Activated T-cell treated with anti-CD3 and anti-CD28 coated beads for 48 hours (primary cell): ENCODE measurements at places on chromosomes 7 and 10.

- peak; percentile 49 for DNase-seq
Measured at GRCh38 chr7:2529161-2530070, 9.8 kb downstream of the LFNG start.

GRCh38 chr7:39353615-39354376 lies 212.4 kb upstream of the YAE1 start:
- no peak for DNase-seq

DNA sequence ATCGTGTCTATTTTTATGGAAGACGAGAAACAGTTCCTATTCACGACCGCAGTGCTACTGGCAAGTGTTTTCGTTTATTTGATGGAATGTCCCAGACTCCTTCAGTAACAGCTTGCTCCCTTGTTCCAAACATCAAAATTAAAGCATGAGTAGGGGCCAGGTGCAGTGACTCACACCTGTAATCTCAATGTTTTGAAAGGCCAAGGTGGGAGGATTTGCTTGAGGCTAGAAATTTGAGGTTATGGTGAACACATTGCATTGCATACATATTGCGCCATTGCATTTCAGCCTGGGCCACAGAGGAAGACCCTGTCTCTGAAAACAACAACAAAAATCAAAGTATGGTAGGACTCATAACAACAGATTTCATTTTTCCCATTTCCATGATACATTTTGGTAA lies 22.8 kb downstream of the PTTG1IP2 start:
- DNase-seq: no peak

GRCh38 chr10:113651898-113652297 lies 11.9 kb downstream of the NRAP start:
- no peak for DNase-seq

DNA sequence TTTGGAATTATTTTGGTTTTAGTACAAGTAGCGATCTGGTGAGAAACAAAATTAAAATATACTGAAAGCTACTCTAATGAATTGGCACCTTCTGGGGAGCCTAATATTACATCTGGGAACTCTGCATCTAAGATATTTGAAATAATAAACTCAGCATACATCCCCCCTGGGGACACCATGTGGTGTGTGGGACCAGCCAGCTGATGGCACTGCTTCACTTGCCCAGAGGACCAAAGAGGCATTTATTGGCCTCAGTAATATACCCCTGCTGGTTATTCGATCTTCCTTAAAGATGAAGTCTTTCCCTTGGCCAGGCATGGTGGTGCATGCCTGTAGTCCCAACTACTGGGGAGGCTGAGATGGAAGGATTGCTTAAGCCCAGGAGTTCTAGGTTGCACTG lies 195.1 kb upstream of the AUTS2 start:
- DNase-seq: no peak

DNA sequence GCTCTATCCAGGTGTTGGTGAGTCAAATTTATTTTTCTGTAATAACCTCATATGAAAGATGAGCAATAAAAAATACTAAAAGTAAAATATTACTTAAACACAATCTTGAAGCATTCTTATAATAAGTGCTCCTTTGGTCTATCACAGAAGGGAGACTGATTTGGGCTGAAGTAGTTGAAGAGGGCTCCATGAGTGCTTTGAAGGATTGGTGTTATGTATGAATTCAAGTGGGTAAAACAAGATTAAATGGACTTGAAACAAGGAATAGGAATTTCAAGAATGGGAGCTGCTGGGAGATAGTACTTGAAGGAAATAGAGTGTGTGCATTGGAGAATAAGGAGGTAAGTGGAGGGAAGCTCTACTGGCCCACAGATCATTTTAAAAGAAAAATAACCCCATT lies 7.3 kb upstream of the OR2A2 start:
- no peak for DNase-seq

DNA sequence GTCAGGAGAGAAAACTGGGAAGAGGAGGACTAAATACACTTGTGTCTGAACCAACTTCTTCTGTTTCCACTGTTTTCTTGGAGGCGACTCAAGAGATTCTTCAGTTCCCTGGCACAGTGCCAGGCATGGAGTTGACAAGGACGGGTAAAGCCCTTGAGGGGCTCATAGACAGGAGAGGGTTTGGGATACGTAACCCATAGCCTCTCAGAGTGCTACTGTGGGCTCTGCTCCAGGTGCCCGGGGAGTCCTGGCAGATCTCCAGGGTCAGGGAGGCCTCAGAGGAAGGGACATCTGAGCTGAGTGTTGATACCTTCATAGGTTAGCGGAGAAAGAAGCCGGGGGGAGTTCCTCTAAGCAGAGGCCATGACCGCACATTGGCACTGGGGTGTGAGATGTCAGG lies 42.0 kb downstream of the GALNT17 start:
- no peak for DNase-seq
